ENCODE measurements at places on chromosomes 2 and 18.
A peak's percentile ranks its signal among the peaks of the same experiment; 100 is the strongest.

GRCh38 chr2:220270481-220271070, 643.1 kb downstream of the SLC4A3 start:
- no peak for DNase-seq

DNA sequence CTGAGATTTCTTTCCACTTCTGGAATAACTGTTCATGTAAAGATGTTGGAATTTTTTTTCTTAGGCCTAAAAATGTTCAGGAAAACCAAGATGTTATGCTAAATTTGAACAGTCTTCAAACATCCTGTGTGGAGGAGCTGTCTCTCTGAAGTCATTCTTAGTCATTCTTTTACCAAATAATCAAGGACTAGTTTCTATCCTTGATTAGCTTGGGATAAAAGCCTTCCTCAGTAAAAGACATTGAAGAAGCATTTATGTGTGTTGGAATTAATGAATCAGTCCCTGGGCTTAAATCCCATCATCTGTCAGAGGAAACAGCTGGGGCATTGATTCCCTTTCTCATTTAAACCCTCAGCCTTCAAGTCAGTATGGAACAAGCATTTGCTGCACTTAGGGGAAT, 300.1 kb upstream of the NXPH2 start:
- no peak for DNase-seq

GRCh38 chr2:95041060-95041823, 15.7 kb downstream of the MAL start:
- DNase-seq, result no peak

GRCh38 chr2:39188960-39189494, 54.7 kb downstream of the CDKL4 start:
- DNase-seq, result no peak

DNA sequence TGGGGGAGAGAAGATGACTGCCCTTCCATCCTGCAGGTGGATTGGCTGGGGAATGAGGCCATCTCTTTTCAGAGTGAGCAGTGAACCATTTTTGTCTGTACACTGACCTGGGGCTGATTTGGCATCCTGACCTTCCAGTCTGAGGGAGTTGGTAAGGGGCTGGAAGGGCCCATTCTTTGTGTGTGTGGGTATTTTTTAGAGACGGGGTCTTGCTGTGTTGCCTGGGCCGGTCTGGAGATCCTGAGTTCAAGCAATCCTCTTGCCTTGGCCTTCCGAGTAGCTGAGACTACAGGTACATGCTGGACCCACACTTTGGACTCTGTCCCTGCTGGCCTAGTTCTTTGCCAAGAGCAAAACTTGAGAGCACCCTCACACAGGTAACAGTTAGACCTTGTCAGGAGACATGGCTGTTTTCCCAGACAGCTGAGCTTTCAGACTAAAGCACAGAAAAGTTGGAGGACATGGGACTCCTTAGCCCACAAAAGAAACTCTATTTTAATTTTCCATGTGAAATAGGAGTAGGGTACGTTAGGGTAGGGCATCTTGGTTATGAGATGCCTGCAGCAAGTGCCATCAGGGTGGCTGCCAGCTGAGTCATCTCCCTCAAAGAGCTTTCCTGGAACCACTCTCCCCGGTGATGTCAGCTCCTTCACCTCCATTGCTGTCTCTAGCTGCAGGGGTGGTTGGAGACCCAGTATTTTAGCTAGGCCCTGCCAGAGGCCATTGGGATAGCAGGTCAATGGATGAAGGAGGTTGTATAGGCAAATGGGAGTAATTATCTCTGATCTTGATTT, 60.7 kb downstream of the DGKD start:
- no peak for DNase-seq

DNA sequence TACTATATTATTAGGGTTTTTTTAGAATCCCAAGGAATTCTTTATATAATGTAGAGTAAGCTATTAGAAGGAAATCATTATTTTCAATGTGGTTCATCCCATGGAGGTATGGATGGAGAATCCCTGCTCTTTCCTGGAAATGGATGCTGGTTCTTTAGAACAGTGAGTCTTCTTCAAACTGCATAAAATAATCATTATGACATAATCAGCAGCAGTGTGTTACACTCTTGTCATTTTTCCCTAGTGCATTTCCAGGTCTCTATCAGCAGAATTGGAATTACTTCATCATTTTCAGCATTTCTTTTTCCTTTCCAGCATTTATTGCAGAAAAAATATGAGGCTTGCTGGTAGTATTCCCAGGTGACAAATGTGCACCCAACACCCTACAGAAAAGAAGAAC, 168.1 kb downstream of the ETAA1 start:
- no peak for DNase-seq

GRCh38 chr2:27710640-27711430, 47.1 kb downstream of the SLC4A1AP start:
- no peak for DNase-seq

GRCh38 chr2:64506686-64507085, 17.4 kb upstream of the AFTPH start:
- DNase-seq, result no peak

DNA sequence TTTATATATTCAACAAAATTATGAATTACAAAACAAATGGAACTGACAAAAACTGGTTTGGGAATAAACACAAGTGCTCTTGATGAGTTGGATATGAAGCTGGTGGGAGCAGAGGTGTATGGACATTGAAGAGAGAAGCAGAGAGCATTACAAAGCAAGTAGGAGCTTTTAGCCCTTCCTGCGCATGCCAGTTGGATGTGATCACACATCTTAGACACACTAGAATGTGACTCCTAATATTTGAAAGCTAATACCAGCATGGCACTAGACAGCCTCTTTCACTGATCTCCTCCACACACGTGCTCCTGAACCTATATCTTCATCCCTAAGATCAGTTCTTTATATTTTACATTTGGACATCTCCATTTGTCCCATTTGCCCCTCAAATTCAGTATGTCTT, 298.1 kb downstream of the MTX2 start:
- DNase-seq, result no peak

- no peak for DNase-seq
These were observed 45.8 kb upstream of the TANC1 start for GRCh38 chr2:158922601-158923000.

GRCh38 chr2:194815475-194815874, 841.6 kb upstream of the SLC39A10 start:
- DNase-seq, result no peak

- peak; percentile 65 for DNase-seq
These were observed 1.7 kb downstream of the NCK2 start for GRCh38 chr2:105746177-105747080.

- DNase-seq, result no peak
These were observed 179.3 kb downstream of the GLI2 start for GRCh38 chr2:120914839-120915521.

DNA sequence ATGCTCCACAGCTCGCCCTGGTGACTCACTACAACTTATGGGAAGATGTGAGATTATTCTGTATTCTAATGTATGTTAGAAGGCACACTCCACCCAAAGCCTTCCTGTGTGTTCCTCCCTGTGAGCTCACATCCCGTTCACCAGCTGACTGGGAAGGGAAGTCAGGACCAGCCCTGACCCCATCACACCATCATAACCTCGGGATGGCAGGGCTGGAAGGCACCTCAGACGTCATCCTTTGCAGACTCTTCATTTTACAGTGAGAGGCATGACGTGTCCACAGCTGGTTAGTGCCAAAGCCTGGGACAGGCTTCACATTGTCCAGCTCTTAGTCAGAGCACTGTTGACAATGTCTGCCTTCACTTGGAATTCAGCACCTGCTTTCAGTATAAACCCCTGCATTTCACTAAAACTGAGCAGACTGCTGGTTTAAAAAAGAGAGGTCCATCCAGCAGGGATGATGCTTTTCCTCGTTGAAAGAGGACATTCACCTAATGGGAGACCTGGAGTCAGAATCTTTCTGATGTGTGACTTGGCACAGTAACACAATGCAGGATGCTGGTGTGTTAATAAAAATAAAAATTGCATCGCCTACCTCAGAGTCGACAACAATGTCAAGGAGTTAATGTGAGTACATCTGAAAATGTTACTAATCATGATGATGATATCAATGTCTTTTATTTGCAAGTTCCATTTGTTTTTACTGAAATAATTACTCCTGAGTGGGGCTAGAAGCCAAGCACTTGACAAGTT, 418.0 kb upstream of the TNP1 start:
- DNase-seq, result no peak

DNA sequence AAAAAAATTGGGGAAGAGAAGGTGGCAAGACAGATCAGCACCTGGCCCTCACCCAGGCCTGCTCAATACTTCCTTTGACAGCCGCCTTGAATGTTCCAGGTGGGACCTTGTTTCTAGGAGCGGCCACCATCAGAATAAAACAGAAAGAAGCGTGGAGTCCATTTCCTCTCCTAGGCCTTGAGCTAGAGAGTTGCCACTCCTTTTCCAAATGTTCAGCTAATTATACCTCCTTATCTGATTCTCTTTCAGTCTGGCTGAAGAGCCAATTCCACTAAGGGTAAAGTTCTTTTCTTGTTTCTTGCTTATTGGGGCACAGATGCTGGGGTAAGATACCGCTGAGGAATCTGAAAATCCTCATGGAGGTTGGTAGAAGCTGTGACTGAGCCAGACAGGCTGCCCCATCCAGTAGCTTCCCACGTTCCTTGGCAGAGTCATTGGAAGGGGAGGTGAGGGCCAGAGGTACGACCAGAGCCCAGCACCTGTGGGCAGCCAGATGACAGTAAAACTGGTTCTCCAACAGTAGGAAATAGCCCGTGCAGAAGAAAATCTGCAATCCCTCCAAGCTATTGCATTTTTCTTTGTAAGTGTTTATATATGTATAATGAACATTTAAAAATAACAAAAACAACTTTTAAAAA, 51.5 kb downstream of the PLB1 start:
- no peak for DNase-seq

- DNase-seq, result no peak
These were observed 45.6 kb downstream of the KCNIP3 start for GRCh38 chr2:95342556-95343320.

- no peak for DNase-seq
These were observed 417.4 kb downstream of the TSN start for GRCh38 chr2:122172812-122173211.

DNA sequence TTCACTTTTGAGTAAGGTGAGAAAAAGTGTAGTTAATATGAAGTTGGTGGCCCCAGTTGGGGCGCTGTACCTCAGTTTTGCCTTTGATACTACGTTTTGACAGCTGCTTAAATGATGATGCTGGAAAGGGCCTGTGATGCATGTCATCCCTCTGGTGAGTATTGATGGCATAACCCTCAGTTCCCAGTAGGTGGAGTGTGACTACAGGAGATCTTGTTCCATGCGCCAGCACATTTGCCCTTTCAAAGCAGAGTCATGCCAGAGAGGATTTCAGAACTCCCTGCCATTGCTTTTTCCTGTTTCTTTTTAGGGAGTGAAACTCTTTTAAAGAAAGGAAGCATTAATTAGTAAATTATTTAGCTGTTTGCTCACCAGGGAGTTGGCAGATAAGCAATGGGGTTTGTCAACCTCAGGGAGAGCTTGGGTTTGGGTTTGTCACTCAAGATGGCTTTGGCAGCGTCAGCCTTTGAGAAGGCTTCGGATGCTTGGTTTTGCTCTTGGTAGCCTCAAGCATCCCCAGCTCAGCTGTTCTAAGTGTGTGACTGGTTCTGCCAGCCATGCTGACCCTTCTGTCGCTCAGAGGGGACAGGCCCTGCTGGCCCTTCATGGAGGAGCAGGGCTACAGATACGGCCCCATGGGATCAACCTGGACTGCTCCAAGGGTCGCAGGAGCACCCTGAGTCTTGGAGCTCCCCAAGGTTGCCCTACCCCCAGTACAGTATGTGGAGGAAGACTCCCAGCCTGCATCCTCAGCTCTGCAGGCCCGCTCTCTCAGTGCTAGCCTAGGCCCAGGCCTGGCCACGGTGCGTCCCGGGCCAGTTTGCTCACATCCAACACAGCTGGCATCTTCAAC, 29.1 kb downstream of the ARMC9 start:
- DNase-seq, result peak; percentile 93

- no peak for DNase-seq
These were observed 28.3 kb upstream of the INSIG2 start for GRCh38 chr2:118059919-118060478.

DNA sequence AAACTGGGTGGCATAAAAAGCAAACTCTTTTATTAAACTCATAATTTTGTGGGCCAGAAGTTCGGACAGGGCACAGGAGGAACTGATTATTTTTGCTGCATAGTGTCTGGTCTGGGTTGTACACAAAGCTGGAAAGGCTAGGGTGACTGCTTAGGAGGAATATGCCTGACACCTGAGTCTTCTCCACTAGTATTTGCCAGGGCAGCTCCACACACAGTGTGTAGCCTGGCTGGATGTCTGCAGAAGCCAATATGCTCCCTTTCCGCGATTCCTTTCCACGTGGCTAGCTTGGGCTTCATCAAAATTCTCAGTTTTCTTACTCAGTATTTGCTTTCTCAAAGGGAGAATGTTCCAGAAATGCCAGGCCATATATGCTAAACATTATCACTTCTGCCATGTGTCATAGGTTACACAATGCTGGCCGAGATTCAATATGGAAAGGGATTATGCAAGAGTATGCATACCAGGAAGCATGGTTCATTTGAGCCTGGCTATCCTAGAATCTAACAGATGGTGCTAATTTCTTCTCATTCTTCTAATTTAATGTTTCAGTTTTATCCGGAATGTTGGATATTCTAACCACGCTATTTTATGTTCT, 142.7 kb upstream of the DOK6 start:
- DNase-seq, result no peak
